ENCODE measurements at places on chromosomes 11 and 22. TPM values are rescaled to one million over a fixed set of nuclear protein-coding genes. Genes with fewer than 3 reads are reported as not detected.
A peak's percentile ranks its signal among the peaks of the same experiment; 100 is the strongest.

DNA sequence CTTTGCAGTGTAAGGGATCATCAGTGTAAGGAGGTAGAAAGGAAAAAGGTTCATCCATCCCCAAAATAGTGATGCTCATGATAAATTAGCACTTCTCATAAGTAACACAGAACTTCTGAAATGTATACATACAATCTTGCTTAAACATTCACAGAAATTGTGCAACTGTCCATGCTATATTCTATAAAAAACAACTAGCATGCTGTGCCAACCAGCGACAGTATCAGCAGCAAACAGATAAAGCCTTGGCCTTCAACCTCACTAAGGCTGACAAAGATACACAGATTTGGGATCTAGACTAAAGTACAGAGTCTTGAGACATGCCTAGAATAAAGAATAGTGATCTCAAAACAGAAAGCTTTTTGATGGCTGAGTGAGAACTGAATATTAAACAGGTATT, 74.1 kb upstream of the CHRM4 start:
- H3K27ac ChIP-seq, result no peak overlapping the region
- DNase-seq, result no peak
- peaks cover 28% of the 10 kb centered on the region for H3K4me1 ChIP-seq
- H3K36me3 ChIP-seq, result peaks cover 8% of the 10 kb centered on the region
- no peaks in the 10 kb centered on the region for H3K27me3 ChIP-seq
- H3K4me3 ChIP-seq, result no peak overlapping the region

Gene NXPE2
- 0.37 TPM for total RNA-seq

Gene SCGB2A2
- not detected for total RNA-seq

- H3K27ac ChIP-seq, result peak within 1 kb of the TSS; percentile 67
- peak within 1 kb of the TSS; percentile 64 for H3K4me3 ChIP-seq
- peaks cover 22% of the 10 kb centered on the region for H3K4me1 ChIP-seq
- peak; percentile 80 for DNase-seq
Measured at GRCh38 chr11:75668451-75669297, at the start of gene MAP6. Gene MAP6, minus strand, starts transcription at chr11:75669038. Its CDS starts 669 bp downstream, at chr11:75668369.

Gene JHY
- total RNA-seq, result 2.9 TPM

DNA sequence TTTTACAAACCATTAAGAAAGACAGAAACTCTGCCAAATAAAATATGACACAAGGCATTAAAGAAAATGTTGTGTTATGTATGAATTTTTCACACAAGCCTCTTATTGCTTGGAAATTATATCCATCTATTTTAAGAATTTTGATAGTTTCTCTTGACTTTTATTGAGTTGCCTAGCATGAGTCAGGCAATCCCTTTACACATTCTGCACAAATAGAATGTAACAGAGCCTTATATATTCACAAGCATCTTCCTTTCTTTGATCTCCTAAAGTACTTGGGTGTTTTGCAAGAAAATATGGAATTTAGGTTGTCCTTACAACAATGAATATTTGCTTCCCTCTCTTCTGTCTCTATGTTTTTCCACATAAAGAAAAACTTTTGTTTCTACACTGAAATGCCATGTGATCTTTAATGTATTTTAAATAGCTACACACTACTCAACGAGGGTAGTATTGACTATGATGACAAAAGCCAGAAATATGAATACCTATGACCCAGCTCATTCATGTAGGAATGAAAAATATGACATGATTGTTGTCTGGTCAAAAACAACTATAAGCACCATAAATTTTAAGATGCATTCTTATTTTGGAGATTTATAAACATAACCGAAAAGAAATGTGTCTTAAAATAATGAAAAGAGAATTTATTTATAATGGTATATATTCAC, 398.8 kb downstream of the GUCY1A2 start:
- H3K27ac ChIP-seq, result no peak overlapping the region
- no peaks in the 10 kb centered on the region for H3K4me1 ChIP-seq
- no peaks in the 10 kb centered on the region for H3K36me3 ChIP-seq

Gene RPS6KB2
- 434 TPM for total RNA-seq

GRCh38 chr11:63502252-63502820, 3.5 kb upstream of the LGALS12 start:
- H3K27ac ChIP-seq, result peak overlapping the region; percentile 38
- H3K4me3 ChIP-seq, result no peak overlapping the region
- H3K4me1 ChIP-seq, result peaks cover 51% of the 10 kb centered on the region
- H3K27me3 ChIP-seq, result no peaks in the 10 kb centered on the region
- H3K36me3 ChIP-seq, result no peaks in the 10 kb centered on the region

Gene OR8A1
- total RNA-seq, result not detected

- H3K36me3 ChIP-seq, result no peaks in the 10 kb centered on the region
- no peak overlapping the region for H3K27ac ChIP-seq
- no peak overlapping the region for H3K4me3 ChIP-seq
- H3K27me3 ChIP-seq, result no peaks in the 10 kb centered on the region
Measured at GRCh38 chr11:120044011-120044675, 93.8 kb downstream of the TRIM29 start.

DNA sequence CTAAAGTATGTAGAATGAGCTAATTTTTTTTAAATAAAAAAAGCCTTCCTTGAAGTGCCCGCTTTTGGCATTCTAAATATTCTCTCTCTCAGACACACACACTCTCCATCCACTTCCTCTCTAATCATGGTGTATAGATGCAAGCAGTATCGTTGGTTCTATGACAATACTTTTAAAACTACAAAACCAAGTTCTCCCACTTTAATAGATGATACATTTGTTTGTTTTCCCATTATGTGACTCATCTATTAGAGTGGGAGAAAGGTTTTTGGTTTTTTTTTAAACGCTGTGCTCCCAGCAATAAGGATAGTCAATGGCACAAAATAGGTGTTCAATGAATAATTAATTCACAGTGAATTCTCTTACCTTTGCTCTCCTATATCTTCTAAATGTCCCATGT, 44.6 kb downstream of the FZD4 start:
- no peak overlapping the region for H3K4me3 ChIP-seq
- H3K27ac ChIP-seq, result no peak overlapping the region
- H3K4me1 ChIP-seq, result no peaks in the 10 kb centered on the region
- H3K27me3 ChIP-seq, result no peaks in the 10 kb centered on the region

DNA sequence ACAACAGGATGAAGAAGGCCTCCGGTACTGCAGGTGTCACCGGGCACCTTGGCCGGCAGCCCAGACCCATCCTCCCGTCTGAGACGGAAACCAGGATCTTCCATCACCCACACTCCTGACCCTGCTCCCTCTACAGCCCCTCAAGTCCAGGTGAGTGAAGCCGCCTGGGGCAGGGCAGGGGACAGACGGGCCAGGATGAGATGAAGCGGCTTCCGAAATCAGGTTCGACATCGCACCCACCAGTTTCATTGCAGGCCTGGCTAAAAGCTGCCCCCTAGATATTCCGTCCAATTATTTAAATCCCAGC, 639.1 kb downstream of the TBC1D22A start:
- no peaks in the 10 kb centered on the region for H3K36me3 ChIP-seq
- H3K4me1 ChIP-seq, result no peaks in the 10 kb centered on the region
- no peak overlapping the region for H3K4me3 ChIP-seq
- DNase-seq, result no peak

Data from stomach (tissue), 19 donors.